Activated CD4-positive, alpha-beta memory T cell treated with anti-CD3 and anti-CD28 coated beads, Interleukin-2, amount 10 ng/mL, durations not matched to agents 7 days and 5 days (primary cell): ENCODE measurements at places on chromosomes 1 and 21.

DNA sequence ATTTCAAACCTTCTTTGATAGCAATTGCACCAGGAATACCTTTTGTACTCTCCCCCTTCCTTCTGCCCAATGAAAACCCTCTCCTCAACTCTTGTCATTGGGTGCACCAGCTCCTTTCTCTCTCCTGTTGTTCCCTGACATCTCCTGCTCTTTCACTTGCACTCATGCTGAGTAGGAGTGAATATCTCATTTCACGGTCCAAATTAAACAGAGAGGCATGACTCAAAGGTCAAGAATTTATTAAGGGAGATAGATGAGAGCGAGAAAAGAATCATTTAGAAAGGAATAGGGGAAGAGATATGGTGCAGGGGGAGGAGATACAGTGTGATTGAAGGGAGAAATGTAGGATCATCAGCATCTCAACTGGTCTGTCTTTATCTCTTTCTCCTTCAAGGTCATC lies 22.1 kb downstream of the AIM2 start:
- DNase-seq, result no peak

DNA sequence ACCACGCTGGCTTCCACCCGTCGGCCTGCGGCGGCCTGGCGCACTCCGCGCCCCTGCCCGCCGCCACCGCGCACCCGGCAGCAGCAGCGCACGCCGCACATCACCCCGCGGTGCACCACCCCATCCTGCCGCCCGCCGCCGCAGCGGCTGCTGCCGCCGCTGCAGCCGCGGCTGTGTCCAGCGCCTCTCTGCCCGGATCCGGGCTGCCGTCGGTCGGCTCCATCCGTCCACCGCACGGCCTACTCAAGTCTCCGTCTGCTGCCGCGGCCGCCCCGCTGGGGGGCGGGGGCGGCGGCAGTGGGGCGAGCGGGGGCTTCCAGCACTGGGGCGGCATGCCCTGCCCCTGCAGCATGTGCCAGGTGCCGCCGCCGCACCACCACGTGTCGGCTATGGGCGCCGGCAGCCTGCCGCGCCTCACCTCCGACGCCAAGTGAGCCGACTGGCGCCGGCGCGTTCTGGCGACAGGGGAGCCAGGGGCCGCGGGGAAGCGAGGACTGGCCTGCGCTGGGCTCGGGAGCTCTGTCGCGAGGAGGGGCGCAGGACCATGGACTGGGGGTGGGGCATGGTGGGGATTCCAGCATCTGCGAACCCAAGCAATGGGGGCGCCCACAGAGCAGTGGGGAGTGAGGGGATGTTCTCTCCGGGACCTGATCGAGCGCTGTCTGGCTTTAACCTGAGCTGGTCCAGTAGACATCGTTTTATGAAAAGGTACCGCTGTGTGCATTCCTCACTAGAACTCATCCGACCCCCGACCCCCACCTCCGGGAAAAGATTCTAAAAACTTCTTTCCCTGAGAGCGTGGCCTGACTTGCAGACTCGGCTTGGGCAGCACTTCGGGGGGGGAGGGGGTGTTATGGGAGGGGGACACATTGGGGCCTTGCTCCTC lies 1.9 kb downstream of the OLIG2 start:
- no peak for DNase-seq

- DNase-seq, result no peak
Measured at GRCh38 chr21:29885491-29885890, 54.3 kb downstream of the GRIK1 start.

GRCh38 chr1:150764617-150765101 lies 919 bp downstream of the CTSS start:
- DNase-seq, result no peak

DNA sequence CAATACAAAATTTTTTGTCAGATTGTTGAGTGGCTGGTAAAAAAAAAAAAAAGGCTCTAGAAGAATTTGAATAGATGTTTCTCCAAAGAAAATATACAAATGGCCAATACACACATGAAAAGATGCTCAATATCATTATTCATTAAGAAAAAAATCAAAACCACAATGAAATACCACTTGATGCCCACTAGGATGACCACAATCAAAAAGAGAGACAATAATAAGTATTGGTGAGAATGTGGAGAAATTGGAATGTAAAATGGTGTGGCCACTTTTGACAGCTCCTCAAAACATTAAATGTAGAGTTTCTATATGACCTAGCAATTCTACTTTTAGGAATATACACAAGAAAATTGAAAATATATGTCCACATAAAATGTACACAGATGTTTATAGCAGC lies 100.0 kb downstream of the CLEC20A start:
- DNase-seq, result no peak

GRCh38 chr1:63618011-63618410 lies 24.8 kb downstream of the PGM1 start:
- DNase-seq, result no peak

DNA sequence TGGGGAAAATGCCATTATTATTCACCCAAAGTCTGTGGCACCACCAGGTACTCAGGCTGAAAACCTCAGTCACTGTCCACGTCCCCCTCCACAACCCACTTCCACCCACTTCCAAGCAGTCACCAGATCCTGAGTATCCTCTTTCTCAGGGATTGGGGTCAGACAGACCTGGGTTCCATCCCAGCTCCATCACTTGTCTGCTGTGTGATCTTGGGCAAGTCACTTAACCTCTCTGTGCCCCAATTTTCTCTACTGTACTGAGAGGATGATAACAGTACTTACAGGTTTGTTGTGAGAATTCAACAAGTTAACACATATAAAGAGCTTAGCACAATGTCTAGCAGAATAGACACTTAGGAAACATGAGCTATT lies 29.7 kb upstream of the FOXO6 start:
- no peak for DNase-seq

DNA sequence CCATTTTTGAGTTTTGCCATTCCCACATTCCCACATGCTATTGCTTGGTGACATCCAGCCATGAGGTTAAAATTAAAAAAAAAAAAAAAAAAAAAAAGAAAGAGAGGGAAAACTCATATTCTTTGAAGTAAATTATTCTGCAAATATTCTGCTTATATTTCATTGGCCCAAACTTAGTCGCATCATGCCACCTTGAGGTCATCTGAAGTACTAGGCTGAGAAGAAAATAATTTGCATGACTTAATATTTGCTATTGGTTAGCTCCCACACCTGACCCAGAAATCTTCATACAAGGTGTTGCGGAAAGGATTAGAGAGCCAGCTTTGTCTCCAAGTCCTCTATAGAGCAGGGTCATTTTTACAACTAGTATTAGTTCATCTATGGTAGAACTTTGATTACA lies 2206.0 kb downstream of the MRPL39 start:
- DNase-seq, result no peak

DNA sequence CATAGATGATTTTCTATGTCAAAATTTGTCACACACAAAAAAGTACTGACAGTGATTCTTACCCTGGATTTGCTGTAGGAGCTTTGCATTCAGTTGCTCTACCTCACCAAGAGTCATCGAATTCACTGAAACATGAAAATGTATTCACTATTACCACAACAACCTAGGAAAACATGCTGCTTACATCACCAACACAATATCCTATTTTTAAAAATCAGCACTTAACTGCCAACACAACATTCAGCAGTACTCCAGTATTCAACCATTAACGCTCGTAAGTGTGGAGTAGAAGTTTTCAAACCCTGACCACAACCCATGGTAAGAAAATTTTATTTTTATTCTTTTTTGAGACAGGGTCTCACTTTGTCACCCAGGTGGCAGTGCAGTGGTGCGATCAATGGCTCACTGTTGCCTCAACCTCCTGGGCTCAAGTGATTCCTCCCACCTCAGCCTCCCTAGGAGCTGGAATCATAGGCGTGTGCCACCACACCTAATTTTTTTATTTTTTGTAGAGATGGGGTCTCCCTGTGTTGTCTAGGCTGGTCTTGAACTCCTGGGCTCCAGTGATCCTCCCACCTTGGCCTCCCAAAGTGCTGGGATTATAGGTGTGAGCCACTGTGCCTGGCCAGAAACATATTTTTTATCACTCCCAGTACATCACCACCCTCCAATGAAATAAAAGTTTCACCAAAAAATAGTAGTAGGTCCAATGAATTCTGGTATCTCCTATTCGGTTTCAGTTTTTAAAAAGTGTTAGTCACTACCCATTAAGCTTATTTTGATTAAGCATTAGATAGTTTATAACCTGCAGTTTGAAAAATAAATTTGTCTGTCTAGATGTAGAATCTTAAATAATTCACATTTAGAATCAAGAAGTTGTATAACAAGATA lies 23.8 kb downstream of the C21orf91 start:
- no peak for DNase-seq

DNA sequence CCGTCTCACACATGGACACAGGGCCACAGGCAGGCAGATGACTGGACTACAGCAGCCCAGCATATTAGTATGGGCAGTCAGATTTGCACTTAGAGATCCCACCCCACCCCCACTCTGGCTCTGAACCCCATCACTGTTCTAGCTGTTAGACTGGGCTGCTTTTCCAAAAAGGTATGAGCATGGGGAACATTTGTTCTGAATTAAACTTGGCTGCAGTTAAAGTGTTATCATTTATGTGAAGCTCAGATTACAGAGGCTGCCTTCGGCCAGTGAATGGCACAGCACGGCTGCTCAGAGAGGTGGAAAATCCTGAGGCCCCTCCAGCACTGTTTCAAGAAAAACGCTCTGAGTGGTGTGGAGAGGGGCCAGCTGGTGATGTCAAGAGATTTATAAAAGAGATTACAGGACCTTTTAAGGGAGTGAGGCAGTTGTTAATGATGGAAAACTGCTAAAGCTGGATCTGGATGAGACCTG lies 6.9 kb upstream of the NOS1AP start:
- DNase-seq, result no peak

GRCh38 chr1:66598670-66599069 lies 64.7 kb downstream of the SGIP1 start:
- DNase-seq, result no peak

DNA sequence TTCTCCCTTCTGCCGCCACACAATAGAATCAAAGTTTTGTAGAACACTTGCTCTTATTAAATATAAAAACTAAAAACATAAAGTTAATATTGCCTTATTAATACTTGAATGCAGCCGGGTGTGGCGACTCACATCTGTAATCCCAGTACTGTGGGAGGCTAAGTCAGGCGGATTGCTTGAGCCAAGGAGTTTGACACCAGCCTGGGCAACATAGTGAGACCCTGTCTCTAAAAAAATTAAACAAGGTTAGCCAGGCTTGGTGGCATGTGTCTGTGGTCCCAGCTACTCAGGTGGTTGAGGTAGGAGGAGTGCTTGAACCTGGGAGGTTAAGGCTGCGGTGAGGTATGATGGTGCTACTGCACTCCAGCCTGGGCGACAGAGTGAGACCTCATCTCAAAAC lies 13.2 kb upstream of the HHAT start:
- DNase-seq, result no peak

DNA sequence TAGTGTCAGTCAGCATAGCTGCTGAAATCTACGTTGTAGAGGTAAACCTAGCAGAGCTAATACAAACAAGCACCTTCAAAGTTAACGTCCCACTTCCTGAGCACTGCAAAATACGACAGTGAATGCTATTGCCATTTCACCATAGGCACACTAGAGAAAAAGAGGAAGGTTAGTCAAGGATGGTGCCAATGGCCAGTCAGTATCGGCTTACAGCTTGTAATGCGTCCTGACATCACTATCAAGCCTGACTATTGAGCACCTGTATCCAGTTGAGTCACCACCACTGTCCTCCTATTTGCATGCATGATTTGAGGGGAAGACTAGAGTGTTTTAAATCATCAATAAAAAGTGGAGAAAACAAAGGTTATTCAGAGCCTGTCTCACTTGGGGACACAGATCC lies 34.4 kb downstream of the NUCKS1 start:
- no peak for DNase-seq

- no peak for DNase-seq
Measured at GRCh38 chr1:110227774-110228173, 17.7 kb downstream of the KCNC4 start.
